ENCODE measurements at places on chromosomes 5 and 9. TPM values are rescaled to one million over a fixed set of nuclear protein-coding genes. Genes with fewer than 3 reads are reported as not detected.

SUSD1 gene
- 8.4 TPM for polyA plus RNA-seq

SPINK4 gene
- polyA plus RNA-seq: not detected

ADAMTS13 gene
- not detected for polyA plus RNA-seq

KIF27 gene
- polyA plus RNA-seq: 2.1 TPM

LMBRD2 gene
- polyA plus RNA-seq: 4.1 TPM

F2RL1 gene
- 8.0 TPM for polyA plus RNA-seq

GABRA1 gene
- polyA plus RNA-seq: not detected

TICAM2 gene
- polyA plus RNA-seq: not detected

PCDHB5 gene
- polyA plus RNA-seq: not detected

ZNF879 gene
- polyA plus RNA-seq: 3.2 TPM

ANKRD55 gene
- polyA plus RNA-seq: 8.3 TPM

SOHLH1 gene
- polyA plus RNA-seq: not detected

PCA3 gene
- not detected for polyA plus RNA-seq

TNPO1 gene
- polyA plus RNA-seq: 46.6 TPM

OR1J2 gene
- not detected for polyA plus RNA-seq

IFNB1 gene
- 0.40 TPM for polyA plus RNA-seq

GRCh38 chr9:84317563-84317962, 23.0 kb downstream of the SLC28A3 start:
- H3K4me1 ChIP-seq: peaks cover 4% of the 10 kb centered on the region
- no peak overlapping the region for H3K4me3 ChIP-seq
- no peak overlapping the region for H3K27ac ChIP-seq
- DNase-seq: no peak
- no peaks in the 10 kb centered on the region for H3K36me3 ChIP-seq
- no peaks in the 10 kb centered on the region for H3K27me3 ChIP-seq

GRCh38 chr9:132885720-132886333, 7.1 kb downstream of the SPACA9 start:
- no peak for DNase-seq
- no peaks in the 10 kb centered on the region for H3K4me1 ChIP-seq
- no peaks in the 10 kb centered on the region for H3K36me3 ChIP-seq
- H3K27ac ChIP-seq: no peak overlapping the region

DNA sequence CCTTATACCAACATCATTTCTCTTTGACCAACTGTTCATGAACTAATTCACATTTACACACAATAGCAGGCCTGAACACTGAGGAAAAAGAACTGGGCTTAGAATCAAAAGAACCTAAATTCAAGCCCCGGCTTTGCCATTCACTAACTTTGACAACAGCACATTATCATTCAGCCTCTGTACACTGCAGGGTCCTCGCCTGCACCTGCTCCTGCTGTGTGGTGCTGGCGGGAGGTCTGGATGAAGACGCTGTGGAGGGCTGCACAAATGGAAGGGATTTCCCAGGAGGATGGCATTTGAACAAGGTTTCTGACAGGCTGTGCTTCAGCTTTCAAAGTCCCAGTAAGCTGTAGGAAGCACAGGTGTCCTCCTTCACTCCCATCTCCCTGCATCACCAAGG, 151.2 kb downstream of the ZDHHC21 start:
- H3K4me1 ChIP-seq: no peaks in the 10 kb centered on the region
- no peak overlapping the region for H3K27ac ChIP-seq
- no peaks in the 10 kb centered on the region for H3K36me3 ChIP-seq
- DNase-seq: no peak

GRCh38 chr5:154559398-154560276, 81.6 kb upstream of the HAND1 start:
- H3K27me3 ChIP-seq: no peaks in the 10 kb centered on the region
- no peaks in the 10 kb centered on the region for H3K36me3 ChIP-seq
- H3K27ac ChIP-seq: no peak overlapping the region
- no peaks in the 10 kb centered on the region for H3K4me1 ChIP-seq
- no peak for DNase-seq

- peak overlapping the region; percentile 75 for H3K27ac ChIP-seq
- no peak for DNase-seq
- H3K4me1 ChIP-seq: peaks cover 93% of the 10 kb centered on the region
- H3K36me3 ChIP-seq: no peaks in the 10 kb centered on the region
These were observed 18.8 kb upstream of the TNFAIP8 start for GRCh38 chr5:119336845-119337580.

GRCh38 chr5:91420879-91421278, 37.8 kb upstream of the ARRDC3 start:
- no peaks in the 10 kb centered on the region for H3K4me1 ChIP-seq
- DNase-seq: no peak
- H3K4me3 ChIP-seq: no peak overlapping the region

DNA sequence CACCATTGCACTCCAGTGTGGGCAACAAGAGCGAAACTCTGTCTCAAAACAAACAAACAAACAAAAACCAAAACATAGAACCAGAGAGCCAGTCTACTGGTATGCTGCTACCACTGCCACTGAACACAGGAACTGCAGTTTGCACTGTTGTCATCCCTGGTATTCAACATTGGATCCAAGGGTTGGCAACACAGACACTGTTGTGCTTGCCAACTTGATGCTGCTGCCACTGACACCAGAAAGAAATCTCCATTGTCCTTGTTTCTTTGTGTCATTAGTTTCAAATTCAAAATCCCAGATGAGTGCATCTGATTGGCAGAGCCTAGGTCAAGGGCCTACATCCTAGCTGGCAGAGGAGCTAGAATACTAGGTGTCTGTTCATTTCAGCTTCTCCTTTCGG, 16.2 kb downstream of the HINT1 start:
- no peaks in the 10 kb centered on the region for H3K36me3 ChIP-seq
- no peak overlapping the region for H3K27ac ChIP-seq
- no peaks in the 10 kb centered on the region for H3K4me1 ChIP-seq
- no peak for DNase-seq

GRCh38 chr5:9054322-9054721, 491.6 kb downstream of the SEMA5A start:
- no peak overlapping the region for H3K27ac ChIP-seq
- no peaks in the 10 kb centered on the region for H3K36me3 ChIP-seq
- DNase-seq: no peak
- H3K4me3 ChIP-seq: no peak overlapping the region
- no peaks in the 10 kb centered on the region for H3K27me3 ChIP-seq

DNA sequence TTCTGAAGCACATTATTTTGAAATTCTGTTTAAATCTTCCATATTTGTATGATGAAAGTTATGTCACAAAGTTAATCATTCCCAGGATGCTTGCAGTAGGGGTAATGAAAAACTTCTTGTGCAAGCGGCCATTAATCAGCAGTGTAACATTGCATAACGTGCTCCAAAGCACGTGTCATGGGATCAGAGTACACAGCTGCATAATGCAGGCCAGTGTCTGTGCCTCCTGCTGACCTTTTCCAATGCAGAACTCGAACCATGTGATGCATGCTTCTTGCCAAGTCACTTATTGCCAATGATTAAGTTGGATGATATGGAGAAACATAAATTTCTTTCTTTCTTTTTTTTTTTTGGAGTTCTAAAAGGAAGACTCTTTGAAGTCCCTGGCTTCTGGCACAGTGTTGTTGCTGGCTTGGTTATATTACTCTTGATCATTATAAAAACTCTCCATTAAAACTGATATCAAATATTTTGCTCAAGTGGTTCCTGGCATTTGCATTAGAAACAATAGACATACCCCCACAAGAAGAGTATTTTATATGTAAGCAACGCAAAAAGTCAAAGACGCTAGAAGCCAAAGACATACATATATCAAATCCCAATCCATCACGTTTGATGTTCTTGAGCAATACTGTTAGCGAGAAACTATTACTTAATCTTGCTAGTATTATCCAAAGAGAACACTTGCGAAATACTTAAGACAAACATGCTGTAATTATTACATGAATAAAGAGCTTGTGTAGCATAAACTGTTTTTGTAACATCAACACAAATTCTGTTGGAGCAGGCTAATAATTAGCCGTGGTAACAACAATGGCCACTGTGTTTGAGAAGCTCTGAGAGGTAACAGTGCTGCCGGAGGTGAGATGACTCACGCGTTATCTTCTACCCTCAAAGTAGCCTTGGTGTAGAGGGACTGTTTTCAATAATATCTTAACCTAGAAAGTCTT, 164.2 kb downstream of the AUH start:
- no peak overlapping the region for H3K4me3 ChIP-seq
- peaks cover 27% of the 10 kb centered on the region for H3K4me1 ChIP-seq
- no peaks in the 10 kb centered on the region for H3K27me3 ChIP-seq
- H3K36me3 ChIP-seq: no peaks in the 10 kb centered on the region

GRCh38 chr9:30944225-30944569, 1440.2 kb upstream of the ACO1 start:
- no peak overlapping the region for H3K4me3 ChIP-seq
- H3K4me1 ChIP-seq: no peaks in the 10 kb centered on the region
- H3K27ac ChIP-seq: no peak overlapping the region
- no peaks in the 10 kb centered on the region for H3K36me3 ChIP-seq
- no peaks in the 10 kb centered on the region for H3K27me3 ChIP-seq

- no peak overlapping the region for H3K4me3 ChIP-seq
- H3K27ac ChIP-seq: no peak overlapping the region
- no peaks in the 10 kb centered on the region for H3K4me1 ChIP-seq
- H3K27me3 ChIP-seq: no peaks in the 10 kb centered on the region
- no peak for DNase-seq
These were observed 389.4 kb upstream of the SLC24A2 start for GRCh38 chr9:20178197-20178596.

- no peaks in the 10 kb centered on the region for H3K27me3 ChIP-seq
- H3K4me3 ChIP-seq: no peak overlapping the region
- H3K36me3 ChIP-seq: no peaks in the 10 kb centered on the region
- DNase-seq: no peak
- no peaks in the 10 kb centered on the region for H3K4me1 ChIP-seq
- H3K27ac ChIP-seq: no peak overlapping the region
These were observed 48.6 kb upstream of the SLCO6A1 start for GRCh38 chr5:102547141-102548035.

DNA sequence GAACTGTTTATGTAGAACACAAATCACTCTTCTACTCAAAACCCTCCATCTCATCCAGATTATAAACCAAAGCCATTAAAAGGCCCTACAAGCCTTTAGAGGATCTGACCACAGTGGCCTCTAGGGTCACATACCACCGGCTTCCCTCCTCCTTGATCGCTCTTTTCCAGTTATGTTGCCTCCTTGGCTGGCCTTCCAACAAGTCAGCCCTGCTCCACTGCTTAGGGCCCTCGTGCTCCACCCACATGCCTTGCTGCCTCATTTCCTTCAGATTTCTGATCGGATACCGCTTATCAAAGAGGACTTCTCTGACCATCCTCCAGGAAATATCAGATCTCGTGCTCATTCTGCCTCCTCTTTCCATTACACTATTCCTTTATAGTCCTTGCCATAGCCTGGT, 139.4 kb upstream of the RAI14 start:
- DNase-seq: no peak
- no peaks in the 10 kb centered on the region for H3K4me1 ChIP-seq
- H3K36me3 ChIP-seq: no peaks in the 10 kb centered on the region
- H3K27ac ChIP-seq: no peak overlapping the region
- no peaks in the 10 kb centered on the region for H3K27me3 ChIP-seq
- no peak overlapping the region for H3K4me3 ChIP-seq

DNA sequence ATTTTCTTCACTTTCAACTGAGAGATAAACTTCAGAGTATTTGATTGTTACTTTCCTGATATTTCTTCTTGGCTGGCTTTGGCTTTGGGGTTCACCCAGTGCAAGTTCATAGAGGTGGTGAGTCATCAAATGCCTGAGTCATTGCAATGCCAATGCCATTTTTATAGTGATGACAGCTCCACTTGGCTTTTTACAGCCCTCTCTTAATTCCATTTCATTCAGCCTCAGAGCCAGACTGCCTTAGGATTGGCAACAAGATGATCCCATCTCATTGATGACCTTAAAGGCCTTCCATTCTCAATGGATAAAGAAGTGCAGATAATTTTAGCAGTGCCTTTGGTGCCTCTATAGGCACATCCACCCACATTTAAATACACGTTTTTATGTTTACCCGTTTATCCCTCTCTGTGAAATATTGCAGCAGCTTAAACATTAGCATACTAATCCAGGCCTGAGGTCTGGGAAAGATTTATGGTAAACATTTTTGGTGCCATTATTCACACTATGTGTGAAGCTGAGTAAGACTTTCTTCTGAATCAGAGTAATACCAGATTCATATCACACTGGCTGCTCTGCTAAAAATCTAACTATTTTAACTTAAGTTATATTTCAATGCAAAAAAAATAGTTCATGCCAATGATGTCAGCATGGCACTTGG, 88.9 kb upstream of the TYRP1 start:
- no peaks in the 10 kb centered on the region for H3K36me3 ChIP-seq
- no peak overlapping the region for H3K27ac ChIP-seq
- no peaks in the 10 kb centered on the region for H3K4me1 ChIP-seq
- no peak for DNase-seq

DNA sequence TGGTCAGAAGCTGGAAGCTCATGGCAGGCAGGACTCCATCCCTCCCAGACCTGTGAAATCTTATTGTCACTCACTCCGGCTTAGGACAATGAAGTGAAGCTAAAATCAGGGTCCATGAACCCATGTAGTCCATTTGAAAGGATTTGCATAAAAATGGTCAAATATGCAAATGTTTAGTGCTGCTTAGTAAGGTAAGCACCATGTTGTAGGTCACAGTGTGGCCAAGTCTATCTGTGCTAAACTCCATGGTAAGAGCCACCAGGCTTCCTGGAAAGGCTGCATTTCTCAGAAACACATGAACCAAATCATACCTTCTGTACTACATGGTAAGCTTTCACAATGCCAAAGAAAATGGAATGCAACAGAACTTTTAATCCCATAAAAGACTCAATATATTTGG, 5.7 kb downstream of the ALG2 start:
- no peak overlapping the region for H3K4me3 ChIP-seq
- H3K36me3 ChIP-seq: peaks cover 5% of the 10 kb centered on the region
- peaks cover 20% of the 10 kb centered on the region for H3K4me1 ChIP-seq
- H3K27ac ChIP-seq: no peak overlapping the region
- no peak for DNase-seq

DNA sequence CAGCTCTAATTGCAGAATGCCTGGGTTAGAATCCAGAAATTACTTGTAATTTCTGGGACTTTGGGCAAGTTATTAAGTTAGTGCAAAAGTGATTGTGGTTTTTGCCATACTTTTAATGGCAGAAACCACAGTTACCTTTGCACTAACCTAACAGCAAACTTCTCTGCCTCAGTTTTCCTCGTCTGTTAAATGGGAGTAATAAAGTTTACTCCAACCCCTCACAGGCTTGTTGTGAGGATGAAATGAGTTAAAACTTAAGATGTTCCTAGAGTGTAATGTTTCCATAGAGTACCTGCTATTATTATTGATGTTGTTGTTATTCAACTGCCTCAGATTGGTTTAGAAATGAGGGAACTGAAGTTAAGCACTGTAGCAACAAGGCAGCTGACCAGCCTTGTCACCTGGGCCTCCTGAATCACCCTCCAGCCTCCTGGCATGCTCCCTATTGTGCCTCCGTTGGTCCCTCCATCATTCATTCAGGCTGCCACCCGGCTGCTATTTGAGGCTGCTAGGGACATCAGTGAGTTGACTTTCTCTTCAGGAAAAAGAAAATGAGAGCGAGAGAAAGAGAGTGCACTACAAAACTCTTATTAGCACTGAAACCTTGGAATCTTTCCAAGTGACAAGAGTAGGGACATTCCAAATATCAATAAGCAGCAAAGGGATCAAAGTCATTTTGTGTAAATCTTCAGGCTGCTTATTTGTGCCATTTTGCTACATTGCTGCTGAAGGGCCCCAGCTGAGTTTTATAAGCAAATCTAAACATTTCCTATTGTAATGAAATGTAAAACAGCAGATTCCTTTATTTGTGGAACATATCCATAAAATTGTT, 66.5 kb upstream of the TTC23L start:
- no peak overlapping the region for H3K27ac ChIP-seq
- H3K27me3 ChIP-seq: no peaks in the 10 kb centered on the region
- no peak overlapping the region for H3K4me3 ChIP-seq
- H3K36me3 ChIP-seq: no peaks in the 10 kb centered on the region

- H3K36me3 ChIP-seq: no peaks in the 10 kb centered on the region
- H3K27me3 ChIP-seq: peaks cover 64% of the 10 kb centered on the region
- H3K4me3 ChIP-seq: peak within 1 kb of the TSS; percentile 39
- H3K4me1 ChIP-seq: peaks cover 52% of the 10 kb centered on the region
- H3K27ac ChIP-seq: no peak within 1 kb of the TSS
These were observed at the start of gene NR2F1-AS1 for GRCh38 chr5:93580927-93581445. Gene NR2F1-AS1 (minus strand): TSS chr5:93581219.
